SW 1271 (cell line): ENCODE measurements at places on chromosomes 11 and 22.
A peak's percentile ranks its signal among the peaks of the same experiment; 100 is the strongest.

DNA sequence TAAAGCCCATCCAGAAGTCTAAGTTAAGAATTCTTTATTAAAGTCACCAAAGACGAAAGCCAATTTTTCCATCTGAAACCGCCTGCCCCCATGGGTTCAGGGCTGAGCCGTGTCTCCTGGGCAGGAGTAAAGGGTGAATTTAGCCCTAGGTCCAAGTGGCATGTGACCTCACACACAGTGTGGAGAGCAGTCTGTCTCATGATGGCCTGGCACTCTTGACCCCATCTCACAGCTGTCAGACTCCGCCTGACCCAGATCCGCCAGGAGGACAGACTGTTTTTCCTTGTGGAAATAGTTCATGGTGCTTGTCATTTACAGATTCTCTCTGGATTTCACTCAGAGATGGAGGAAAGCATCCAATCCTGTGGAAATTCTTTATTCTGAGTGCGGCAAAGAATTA is 109.7 kb downstream of the GALNT18 start:
- no peak for DNase-seq

- no peak for DNase-seq
These were observed 31.1 kb upstream of the SERPIND1 start for GRCh38 chr22:20742764-20743163.

DNA sequence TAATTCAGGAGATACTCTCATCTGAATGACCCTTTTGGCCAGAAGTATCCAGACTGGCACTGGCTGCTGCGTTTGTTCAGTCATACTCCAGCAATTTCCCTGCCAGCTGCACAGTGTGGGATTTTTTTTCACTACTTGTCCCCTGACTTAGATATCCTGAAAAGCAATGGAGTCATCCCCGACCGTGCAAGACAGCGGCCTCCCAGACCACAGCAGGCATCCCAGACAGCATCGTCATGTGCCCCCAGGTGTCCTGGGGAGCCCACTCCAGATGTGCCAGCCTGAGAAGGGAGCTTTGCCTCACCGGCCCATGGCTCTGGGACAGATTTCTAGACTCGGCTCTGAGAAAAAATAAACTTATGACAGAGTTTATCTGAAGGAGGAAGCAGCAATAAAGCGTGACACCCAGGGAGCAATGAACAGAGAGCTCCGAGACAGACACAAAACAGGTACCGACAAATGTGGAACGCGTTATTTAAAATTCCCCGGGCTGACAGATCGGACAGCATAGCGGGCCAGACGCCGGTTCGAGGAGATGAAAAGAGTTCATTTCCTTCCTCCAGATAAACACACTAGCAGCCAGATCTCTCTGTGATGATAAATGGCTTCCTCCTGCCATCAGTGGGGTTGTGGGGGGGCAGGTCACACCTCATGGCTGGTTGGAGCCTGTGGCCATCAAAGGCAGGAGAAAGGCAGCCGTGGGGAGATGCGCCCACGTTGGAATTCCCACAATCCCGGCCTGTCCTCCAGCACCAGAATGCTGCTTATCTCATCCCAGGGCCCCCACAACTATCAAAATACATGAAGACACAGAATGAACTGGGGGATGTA is 106.4 kb upstream of the FGF3 start:
- DNase-seq: no peak

DNA sequence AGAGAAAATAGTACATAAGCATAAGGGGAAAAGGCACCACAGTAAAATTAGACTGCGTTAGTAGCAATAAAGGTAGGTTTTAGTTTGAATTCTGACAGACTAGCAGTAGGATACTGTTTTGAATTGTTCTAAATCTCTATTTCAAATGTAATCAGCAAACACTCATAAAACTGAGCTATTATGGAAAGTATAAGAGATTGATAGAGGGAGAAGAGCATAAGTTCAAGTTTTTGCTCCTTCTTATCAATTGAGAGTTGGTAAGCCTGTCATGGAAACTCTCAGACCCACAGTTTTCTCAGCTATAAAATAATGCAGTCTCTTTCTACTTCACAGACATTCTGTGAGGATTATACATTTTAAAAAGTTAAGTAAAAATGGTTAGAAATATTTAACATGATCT is 840.2 kb upstream of the CNTN5 start:
- DNase-seq: no peak

DNA sequence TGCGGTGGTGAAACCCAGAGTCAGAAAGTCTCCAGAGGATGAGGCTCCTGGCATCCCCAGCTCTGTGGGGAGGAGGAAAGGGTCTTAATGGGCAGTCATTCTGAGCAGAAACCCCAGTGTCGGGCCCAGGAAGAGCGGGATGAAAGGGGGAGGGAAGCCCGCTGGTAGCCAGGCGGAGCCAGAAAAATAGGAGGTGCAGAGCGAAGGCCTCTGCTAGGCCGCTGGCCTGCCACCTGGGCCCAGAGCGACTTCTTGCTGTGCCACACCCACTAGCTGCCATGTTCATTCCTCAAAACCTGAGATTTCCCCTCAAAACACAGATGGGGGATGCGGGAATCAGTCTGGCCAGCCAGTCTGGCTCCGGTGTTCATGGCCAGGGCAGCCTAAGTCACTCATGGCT is 650 bp upstream of the POU2AF3 start:
- DNase-seq: no peak

GRCh38 chr11:82831364-82831763 is 68.9 kb downstream of the PRCP start:
- no peak for DNase-seq

GRCh38 chr11:78209478-78209877 is 20.8 kb downstream of the USP35 start:
- DNase-seq: no peak

- DNase-seq: no peak
These were observed 1.4 kb downstream of the KDELR3 start for GRCh38 chr22:38469306-38469781.

- DNase-seq: no peak
These were observed 51.0 kb downstream of the RPUSD4 start for GRCh38 chr11:126160345-126161022.

GRCh38 chr22:49116021-49116420 is 711.7 kb downstream of the BRD1 start:
- no peak for DNase-seq

DNA sequence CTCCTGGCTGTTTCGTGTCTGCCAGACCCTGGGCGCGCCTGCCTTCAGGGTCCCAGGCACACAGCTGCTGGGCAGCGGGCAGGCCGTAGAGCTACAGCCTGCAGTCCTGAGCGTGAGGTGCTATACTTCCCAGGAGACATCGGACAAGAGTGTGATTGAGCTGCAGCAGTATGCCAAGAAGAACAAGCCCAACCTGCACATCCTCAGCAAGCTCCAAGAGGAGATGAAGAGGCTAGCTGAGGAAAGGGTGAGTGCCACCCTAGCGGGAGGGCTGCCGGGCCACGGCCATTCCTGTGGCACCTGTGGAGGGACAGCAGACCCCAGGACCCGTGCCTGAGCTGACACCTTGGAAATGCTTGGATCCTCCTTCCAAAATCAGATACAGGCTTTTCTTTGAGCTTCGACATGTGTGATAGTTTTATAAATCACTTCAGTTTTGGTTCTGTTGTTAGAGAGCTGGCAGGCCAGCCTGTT is 7.1 kb upstream of the RANBP1 start:
- no peak for DNase-seq

GRCh38 chr22:50294319-50294656 is 13.2 kb downstream of the PLXNB2 start:
- no peak for DNase-seq

DNA sequence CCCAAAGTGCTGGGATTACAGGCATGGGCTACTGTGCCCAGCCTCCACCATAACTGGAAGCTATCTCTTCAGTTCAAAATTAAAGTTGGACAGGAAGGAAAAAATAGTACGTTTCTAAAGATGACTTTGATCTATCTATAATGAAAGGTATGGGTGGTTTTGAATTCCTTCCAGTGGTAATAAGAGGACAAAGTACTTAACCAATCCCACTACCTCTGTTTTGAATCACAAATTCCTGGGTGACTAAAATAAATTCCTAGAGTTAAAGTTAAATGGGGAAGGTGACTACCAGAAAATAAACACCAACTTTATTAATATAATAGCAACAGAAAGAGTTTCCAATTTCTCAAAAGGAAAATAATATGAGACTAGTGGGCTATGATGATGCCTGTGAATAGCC is 9.1 kb downstream of the PHF5A start:
- DNase-seq: no peak

DNA sequence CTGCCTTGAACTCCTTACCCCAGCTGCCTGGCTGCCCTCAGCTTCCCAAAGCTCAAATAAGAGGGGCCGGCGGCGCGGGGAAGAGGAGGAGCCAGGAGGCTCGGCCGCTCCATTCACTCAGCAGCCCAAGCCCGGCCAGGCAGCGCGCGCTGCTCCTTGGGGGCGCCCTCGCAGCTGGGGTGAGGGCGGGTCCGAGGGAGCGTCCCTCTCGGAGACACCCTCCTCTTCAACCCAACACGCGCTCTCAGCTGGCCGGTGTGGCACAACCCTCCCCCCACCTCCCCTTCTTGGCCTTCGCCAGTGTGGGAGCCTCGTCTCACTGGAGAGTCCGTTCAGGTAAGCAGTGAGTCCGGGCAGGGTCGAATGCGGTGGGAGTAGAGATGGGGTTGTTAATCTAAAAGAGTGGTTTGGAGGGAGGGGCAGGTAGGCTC is at the start of gene WT1:
TSS of gene WT1 (minus strand) at position 29 of the 431 bp plus-strand sequence.
- peak; percentile 36 for DNase-seq

GRCh38 chr22:36536717-36537116 is 7.8 kb upstream of the EIF3D start:
- no peak for DNase-seq

- no peak for DNase-seq
These were observed 7.6 kb downstream of the VPS37C start for GRCh38 chr11:61153593-61154095.

DNA sequence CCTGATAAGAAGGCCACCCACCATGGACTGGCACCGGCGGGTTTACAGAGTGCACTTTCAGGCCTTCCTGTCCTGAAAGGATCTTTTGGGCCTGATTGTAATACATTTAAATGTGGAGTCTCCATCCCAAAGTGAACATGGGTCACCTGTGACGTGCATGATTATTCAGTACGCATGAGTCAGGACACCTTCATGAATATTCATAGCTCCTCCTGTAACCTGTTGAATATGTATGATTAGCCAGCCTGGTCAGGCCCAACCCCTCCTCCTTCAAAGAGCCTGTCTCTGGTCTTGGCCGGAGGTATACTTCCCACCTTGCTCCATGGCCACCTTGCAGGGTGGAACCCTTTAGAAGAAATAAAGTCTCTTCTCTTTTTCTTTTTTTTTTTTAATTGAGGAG is 75.9 kb upstream of the NUP50 start:
- no peak for DNase-seq

DNA sequence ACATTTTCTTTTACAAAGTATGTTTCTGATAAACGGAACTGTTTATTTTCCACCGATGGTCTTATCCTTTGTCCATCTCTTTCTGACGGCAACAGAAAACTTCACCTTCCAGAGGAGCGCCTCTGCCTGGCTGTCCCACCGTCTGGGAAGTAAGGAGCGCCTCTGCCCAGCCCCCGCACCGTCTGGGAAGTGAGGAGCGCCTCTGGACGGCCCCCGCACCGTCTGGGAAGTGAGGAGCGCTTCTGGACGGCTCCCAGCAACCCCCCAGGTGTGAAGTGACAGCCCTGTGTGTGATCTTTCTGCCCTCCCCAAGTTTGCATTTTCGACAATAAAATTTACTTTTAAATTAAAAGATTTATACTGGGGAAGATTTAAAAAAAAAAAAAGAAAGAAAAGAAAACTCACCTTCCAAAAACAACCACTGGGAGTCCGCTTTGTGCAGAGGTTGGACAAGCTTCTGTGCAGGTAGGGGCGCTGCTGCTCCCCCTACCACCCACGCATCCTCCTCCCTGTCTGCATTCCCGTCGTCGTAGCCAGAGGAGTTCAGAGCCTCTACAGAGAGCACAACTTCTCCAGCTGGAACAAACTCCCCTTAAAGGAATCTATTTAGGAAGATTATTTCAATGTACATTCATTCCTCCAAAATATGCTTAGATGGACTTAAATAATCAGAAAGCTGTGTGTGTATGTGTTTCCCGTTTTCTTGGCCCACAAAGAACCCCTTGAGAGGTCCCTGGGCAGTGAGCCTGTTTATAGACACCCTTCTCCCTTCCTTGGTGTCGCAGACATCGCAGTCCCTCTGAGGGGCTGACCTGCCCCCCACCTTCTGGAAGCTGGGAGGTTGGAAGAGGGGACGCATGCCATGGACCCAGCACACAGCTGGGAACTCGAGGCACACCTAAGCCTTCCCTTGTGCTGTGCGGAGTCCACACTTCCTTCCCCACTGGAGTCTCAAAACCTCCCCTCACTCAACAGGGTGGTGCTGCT is 849 bp upstream of the APOBEC3B start:
- no peak for DNase-seq

DNA sequence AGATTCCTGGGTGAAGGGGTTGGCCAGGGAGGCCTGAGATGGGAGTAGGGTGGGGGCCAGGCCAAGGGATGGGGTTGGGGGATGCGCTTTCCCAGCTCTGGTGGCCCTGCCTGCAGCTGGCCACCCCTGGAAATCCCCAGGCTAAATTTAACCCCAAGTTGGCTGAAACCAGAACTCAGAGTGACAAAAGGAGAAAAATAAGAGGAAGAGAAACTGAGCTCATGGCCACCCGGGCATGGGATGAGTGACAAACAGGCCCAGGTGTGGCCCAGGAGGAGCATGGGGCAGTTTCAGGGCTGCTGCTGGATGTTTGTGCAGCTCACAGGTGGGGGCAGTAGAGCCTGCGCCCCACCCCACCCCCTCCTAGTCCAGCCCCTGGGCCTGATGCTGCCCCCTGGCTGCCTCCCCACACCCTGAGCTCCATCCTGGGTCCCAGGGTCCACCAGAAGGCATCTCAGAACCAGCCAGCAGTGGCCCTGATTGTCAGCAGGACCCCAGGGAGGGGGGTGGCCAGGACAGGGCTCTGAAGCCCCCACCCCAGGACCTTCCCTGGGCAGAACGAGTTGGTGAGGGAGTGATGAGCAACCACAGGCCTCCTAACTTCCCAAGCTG is 48.0 kb downstream of the IGLL5 start:
- DNase-seq: no peak

DNA sequence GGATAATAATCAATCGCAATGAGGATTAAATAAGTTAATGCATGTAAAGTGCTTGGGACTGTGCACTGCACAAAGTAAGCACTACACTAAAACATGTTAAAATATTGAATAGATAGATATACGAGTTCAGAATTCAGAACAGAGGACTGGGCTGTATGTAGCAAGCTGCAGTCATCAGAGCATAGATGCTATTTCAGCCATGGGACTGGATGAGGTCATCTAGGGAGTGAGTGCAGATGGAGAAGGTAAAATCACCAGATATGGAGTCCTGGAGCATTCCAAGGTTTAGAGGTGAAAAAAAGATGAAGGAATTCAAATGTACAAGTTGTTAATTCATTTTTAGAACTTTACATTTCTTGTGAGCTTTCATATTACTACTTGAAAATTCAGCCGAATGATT is 347.5 kb upstream of the DDI1 start:
- no peak for DNase-seq

DNA sequence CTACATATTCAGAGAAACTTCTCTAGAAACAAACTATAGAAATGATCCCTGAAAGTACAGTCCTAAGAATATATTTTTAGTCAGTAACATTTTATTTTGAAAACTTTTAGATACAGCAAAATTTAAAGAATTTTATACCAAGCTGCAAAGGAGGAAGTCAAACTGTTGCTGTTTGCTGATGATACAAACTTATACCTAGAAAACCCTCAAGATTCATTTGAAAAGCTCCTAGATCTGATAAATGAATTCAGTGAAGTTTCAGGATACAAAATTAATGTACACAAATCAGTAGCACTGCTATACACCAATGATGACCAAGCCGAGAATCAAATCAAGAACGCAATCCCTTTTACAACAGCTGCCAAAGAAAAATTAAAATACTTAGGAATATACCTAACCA is 10.1 kb downstream of the ZBTB44 start:
- no peak for DNase-seq

- DNase-seq: no peak
These were observed 52.7 kb upstream of the CHRM4 start for GRCh38 chr11:46444305-46444704.
